ENCODE measurements at places on chromosomes 3 and 15. TPM values are rescaled to one million over a fixed set of nuclear protein-coding genes. Genes with fewer than 3 reads are reported as not detected.

The PLS1 gene
- 336 TPM for total RNA-seq

GRCh38 chr3:9099702-9100512 is 136.6 kb upstream of the RAD18 start:
- H3K27ac ChIP-seq, result no peak overlapping the region
- H3K4me3 ChIP-seq, result no peak overlapping the region
- no peaks in the 10 kb centered on the region for H3K4me1 ChIP-seq
- no peak for DNase-seq
- no peaks in the 10 kb centered on the region for H3K27me3 ChIP-seq

DNA sequence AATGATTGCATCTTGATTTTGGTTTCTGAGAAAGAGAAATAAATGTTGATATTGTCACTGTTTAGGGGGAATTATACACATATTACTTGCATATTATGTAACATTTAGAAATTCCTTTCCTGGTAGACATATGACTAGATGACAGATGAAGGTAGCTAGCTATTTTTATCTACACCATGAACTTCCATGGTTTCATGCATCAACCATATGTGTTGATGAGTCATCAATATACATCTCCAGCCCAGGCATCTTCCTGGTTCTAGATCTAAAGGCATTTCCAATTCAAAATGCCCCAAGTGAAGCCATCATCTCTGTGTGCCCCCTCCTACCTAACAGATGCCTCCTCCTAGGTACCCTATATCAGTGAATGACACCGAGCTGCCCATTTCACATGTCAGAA is 9.5 kb upstream of the ADAMTSL3 start:
- H3K36me3 ChIP-seq, result no peaks in the 10 kb centered on the region
- DNase-seq, result no peak
- H3K27ac ChIP-seq, result no peak overlapping the region
- H3K4me1 ChIP-seq, result no peaks in the 10 kb centered on the region

The GOLGA8Q gene
- total RNA-seq, result 2.7 TPM

DNA sequence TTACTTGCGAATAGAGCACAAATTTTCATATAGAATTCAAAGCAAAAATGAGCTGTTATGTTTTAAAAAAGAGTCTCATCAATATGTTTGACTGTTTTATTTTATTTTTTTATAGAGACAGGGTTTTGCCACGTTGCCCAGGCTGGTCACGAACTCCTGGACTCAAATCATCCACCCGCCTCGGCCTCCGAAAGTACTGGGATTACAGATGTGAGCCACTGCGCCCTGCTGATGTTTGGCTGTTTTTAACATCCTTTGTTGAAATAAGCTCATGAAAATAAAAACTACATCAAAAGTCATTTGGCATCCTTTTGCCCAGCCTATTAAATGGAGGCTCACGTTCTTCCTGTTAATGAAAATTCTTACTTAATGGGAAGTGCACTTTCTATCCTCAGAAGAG is 154.7 kb downstream of the ATP10A start:
- H3K27ac ChIP-seq, result no peak overlapping the region
- H3K36me3 ChIP-seq, result no peaks in the 10 kb centered on the region
- no peaks in the 10 kb centered on the region for H3K4me1 ChIP-seq
- no peaks in the 10 kb centered on the region for H3K27me3 ChIP-seq
- H3K4me3 ChIP-seq, result no peak overlapping the region

GRCh38 chr3:9397332-9397905 is at the start of gene SETD5:
SETD5 (plus strand) TSS chr3:9397615; CDS start chr3:9428939, 31,324 bp downstream.
- H3K27ac ChIP-seq, result peak within 1 kb of the TSS; percentile 98
- peak within 1 kb of the TSS; percentile 86 for H3K4me3 ChIP-seq
- H3K36me3 ChIP-seq, result peaks cover 7% of the 10 kb centered on the region
- peak; percentile 99 for DNase-seq
- H3K4me1 ChIP-seq, result peaks cover 71% of the 10 kb centered on the region

The WDR49 gene
- total RNA-seq, result not detected

GRCh38 chr3:23497156-23497555 is 294.0 kb downstream of the UBE2E2 start:
- H3K4me1 ChIP-seq, result peaks cover 12% of the 10 kb centered on the region
- no peaks in the 10 kb centered on the region for H3K36me3 ChIP-seq
- DNase-seq, result no peak
- H3K27ac ChIP-seq, result no peak overlapping the region
- no peaks in the 10 kb centered on the region for H3K27me3 ChIP-seq

DNA sequence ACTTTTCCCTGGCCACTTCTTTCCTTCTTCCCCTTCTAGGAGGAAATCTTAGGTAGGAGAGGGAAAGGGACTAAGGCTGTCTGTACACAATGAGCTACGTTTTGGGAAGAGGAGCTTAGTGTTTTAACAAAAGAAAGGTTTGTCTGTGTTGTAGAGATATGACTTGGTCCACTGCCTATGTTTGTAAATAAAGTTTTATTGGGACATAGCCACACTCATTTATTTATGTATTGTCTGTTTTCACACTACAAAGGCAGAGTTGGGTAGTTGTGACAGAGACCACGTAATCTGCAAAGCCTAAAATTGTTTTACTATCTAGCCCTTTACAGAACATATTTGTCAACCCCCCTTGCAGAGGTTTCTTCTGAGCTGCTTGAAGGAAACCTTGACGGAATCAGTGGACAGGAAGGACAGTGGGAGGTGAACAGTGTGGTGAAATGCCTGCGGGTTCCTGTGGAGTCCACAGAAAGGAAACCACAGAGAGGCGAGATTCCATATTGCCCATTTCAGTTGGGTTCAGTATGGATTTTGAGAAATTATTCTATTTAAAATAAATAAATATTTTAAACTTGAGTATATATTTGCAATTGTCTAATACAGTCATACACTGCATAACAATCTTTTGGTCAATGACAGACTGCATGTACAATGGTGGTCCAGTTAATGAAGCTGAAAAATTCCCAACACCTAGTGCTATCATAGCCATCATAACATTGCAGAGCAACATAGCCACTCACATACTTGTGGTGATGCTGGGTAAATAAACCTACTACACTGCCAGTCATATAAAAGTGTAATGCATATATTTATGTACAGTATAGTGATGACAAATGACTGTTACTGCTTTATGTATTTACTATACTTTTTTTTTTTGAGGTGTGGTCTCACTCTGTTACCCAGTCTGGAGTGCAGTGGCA is 157.9 kb upstream of the NUDT16 start:
- H3K4me1 ChIP-seq, result no peaks in the 10 kb centered on the region
- H3K4me3 ChIP-seq, result no peak overlapping the region
- H3K27me3 ChIP-seq, result no peaks in the 10 kb centered on the region
- H3K36me3 ChIP-seq, result no peaks in the 10 kb centered on the region
- H3K27ac ChIP-seq, result no peak overlapping the region

GRCh38 chr15:65576664-65577063 is 34.3 kb downstream of the INTS14 start:
- no peak overlapping the region for H3K27ac ChIP-seq
- no peak for DNase-seq
- H3K27me3 ChIP-seq, result no peaks in the 10 kb centered on the region
- H3K4me1 ChIP-seq, result no peaks in the 10 kb centered on the region

GRCh38 chr3:65029130-65029529 is 341.3 kb upstream of the ADAMTS9 start:
- H3K27me3 ChIP-seq, result no peaks in the 10 kb centered on the region
- DNase-seq, result no peak
- no peak overlapping the region for H3K4me3 ChIP-seq
- no peaks in the 10 kb centered on the region for H3K4me1 ChIP-seq

DNA sequence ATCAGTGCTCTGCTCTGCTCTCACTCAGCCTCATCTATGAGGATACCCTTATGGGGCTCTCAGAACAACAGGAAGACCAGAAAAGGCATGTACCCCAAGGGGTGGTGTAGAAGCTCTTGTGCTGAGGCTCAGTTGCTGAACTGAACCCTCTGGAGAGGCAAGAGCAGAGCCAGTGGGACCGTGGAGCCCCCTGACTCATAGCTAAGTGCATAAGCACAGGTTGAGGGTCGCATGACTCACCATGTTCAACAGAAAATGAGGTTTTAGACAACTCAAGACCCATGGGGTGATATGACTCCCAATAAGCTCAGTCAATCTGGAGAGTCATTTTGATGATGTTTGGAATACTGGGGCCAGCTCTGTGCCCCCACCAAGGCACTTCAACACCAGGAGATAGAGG is 37.3 kb downstream of the CRYGS start:
- DNase-seq, result no peak
- no peaks in the 10 kb centered on the region for H3K36me3 ChIP-seq
- H3K27me3 ChIP-seq, result no peaks in the 10 kb centered on the region
- no peak overlapping the region for H3K27ac ChIP-seq

- H3K4me1 ChIP-seq, result peaks cover 3% of the 10 kb centered on the region
- no peaks in the 10 kb centered on the region for H3K27me3 ChIP-seq
- no peak for DNase-seq
Observed at GRCh38 chr15:98807262-98807661, 158.9 kb downstream of the IGF1R start.

DNA sequence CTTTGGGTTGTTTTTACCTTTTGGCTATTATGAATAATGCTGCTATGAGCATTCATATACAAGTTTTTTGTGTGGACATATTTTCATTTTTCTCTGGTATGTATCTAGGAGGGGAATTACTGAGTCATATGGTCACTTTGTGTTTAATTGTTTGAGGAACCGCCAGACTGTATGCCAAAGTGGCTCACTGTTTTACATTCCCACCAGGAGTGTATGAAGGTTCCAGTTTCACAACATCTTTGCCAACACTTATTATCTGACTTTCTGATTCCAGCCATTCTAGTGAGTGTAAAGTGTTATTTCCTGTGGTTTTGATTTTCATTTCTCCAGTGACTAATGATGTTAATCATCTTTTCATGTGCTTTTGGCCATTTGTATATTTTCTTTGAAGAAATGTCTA is 51.8 kb downstream of the CMTM7 start:
- no peaks in the 10 kb centered on the region for H3K36me3 ChIP-seq
- no peaks in the 10 kb centered on the region for H3K27me3 ChIP-seq
- no peak overlapping the region for H3K4me3 ChIP-seq
- H3K27ac ChIP-seq, result no peak overlapping the region
- no peaks in the 10 kb centered on the region for H3K4me1 ChIP-seq
- DNase-seq, result no peak

- no peaks in the 10 kb centered on the region for H3K36me3 ChIP-seq
- no peak overlapping the region for H3K27ac ChIP-seq
- no peaks in the 10 kb centered on the region for H3K4me1 ChIP-seq
- DNase-seq, result no peak
Observed at GRCh38 chr3:65864357-65864904, 174.3 kb downstream of the MAGI1 start.

The SCAMP5 gene
- total RNA-seq, result 15.8 TPM

The SLC35G2 gene
- total RNA-seq, result not detected

DNA sequence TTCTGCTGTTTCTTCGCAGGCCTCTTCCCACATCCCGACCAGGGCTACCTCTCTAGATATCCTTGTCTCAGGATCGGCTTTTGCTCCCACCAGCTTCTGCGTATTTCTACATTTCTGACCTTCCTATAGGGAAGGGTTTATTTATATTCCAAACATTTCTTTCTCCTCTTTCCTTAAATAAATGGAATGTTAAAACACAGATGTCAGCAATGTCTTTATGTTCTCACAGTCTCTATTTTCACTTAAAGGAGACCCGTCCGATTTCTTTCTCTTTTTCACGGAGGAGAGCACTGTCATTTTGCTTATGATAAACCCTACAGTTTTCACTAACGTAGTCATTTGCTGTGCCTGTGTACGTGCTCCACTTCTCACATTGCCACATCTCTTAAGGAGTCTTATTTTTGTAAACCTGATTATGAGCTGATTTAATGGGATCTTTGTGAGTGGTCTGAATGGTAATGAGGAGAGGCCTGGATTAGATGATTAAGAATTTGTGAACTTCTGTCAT is 630 bp downstream of the KIF15 start:
- no peak for DNase-seq
- H3K27me3 ChIP-seq, result no peaks in the 10 kb centered on the region
- H3K4me3 ChIP-seq, result peak overlapping the region; percentile 74
- H3K4me1 ChIP-seq, result peaks cover 9% of the 10 kb centered on the region

The IGF2BP2 gene
- total RNA-seq, result 51.3 TPM

The RTP1 gene
- not detected for total RNA-seq

DNA sequence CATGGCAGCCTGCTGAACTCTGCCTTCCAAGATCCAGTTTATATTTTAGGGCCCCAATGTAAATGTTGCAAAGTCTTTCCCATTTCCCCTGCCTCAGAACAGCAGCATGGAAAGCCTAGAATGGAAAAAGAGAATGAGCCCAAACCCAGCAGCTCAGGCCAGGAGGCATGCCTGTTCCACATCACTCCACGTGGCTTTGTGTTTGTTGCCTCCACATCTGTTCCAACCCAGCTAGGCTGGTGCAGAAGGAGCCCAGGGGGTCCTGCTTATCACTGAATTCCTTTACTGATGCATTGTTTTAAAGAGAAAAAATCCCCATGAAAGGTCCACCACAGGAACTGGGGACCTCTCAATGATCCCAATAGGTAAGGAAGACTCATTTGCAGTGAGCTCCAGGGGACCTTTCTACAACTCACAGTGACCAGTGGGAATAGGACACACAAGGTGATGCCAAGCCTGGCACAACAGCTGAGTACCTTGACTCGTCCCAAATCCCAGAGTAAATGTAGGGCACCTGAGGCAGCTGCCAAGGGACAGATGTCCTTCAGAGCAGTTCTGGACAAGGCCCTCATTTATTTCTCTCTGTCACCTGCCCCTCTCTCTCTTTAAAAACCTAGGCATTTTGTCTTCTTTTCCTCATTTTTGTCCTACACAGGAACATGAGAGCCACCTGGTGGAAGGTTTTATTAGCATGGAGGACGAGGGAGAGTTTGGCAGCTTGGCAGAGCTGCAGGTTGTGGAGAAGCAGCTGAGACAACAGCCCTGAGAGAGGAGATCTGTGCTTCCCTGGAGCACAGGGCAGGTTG is 41.7 kb upstream of the ADAMTS17 start:
- DNase-seq, result peak; percentile 19
- H3K4me3 ChIP-seq, result no peak overlapping the region
- no peak overlapping the region for H3K27ac ChIP-seq

- H3K4me1 ChIP-seq, result no peaks in the 10 kb centered on the region
- H3K4me3 ChIP-seq, result no peak overlapping the region
- no peak overlapping the region for H3K27ac ChIP-seq
- no peak for DNase-seq
- no peaks in the 10 kb centered on the region for H3K27me3 ChIP-seq
Observed at GRCh38 chr3:54574906-54575617, 352.8 kb downstream of the LRTM1 start.

The KBTBD8 gene
- total RNA-seq, result not detected

The CLSTN2 gene
- 9.0 TPM for total RNA-seq

DNA sequence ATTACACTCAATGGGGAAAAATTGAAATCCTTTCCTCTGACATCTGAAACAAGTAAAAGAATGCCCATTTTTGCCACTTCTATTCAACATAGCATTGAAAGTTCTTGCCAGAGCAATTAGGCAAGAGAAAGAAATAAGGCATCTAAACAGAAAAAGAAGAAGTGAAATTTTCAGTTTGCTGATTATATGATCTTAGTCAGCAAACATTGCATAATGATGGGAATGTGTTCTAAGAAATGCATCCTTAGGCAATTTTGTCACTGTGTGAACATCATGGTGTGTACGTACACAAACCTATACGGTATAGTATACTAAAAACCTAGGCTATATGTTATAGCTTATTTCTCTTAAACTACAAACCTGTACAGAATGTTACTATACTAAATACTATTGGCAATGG is 278.0 kb downstream of the CGGBP1 start:
- H3K27me3 ChIP-seq, result no peaks in the 10 kb centered on the region
- H3K4me1 ChIP-seq, result no peaks in the 10 kb centered on the region
- H3K27ac ChIP-seq, result no peak overlapping the region
- no peak overlapping the region for H3K4me3 ChIP-seq
